Large intestine (tissue), 12 donors: ENCODE measurements at places on chromosomes 12 and 14.

- peak; percentile 21 for DNase-seq
These were observed 150.8 kb downstream of the TTC8 start for GRCh38 chr14:88975043-88975830.

GRCh38 chr12:102903337-102904007 is 13.6 kb downstream of the PAH start:
- DNase-seq, result no peak

DNA sequence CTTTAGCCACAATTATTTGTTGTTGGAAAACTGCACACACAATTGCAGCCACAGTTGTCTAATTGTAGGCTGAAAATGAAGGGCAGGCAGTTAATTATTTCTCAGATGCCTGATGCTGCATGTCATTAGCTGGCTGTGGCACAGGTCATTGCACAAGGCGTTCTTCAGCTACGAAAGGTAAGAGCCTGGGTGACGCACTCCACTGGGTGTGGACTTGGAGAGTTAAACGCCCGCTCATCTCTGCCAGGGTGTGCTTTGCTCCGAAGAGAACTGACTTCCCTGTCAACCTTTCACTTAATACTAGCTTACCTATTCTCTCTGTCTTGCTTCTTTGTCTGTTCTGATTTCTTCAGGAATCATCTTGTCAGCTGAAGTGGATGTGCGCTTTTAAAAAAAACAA is 91.4 kb upstream of the CPM start:
- peak; percentile 96 for DNase-seq

DNA sequence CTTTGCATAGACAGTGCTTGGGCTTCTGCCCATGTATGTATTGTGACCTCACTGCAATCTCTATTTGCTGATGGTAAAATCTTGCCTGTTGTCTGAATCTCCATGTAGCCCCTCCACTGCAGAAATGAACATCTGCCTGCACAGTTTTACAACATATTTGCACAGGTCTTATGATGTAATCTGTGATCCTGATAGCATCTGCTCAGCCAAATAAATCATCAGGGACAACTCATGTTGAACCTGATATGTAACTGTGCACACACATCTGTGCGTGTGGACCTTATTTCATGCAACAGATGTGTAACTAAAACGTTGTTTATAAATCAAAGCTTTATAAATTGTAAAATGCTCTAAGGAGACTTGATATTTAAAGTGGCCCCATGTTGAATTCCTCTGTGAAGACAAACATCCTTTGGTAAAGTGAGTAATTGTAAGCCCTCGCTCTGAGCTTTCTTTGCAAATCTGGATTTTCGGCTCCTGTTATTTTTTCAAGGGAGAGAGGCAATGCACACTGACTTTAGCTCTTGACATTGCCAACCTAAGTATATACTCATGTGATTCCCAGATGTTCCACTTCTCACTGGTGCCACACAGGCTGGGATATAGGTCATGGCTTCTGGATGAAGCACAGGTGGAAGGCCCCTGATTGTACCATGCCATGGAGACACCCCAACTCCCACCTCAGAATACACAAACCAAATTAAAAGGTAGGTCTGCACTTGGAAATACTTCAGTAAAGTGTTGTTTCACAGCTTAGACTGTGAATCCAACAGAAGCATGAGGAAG is 371.3 kb downstream of the GRIN2B start:
- DNase-seq, result no peak

- no peak for DNase-seq
These were observed 106.9 kb downstream of the STXBP6 start for GRCh38 chr14:24943024-24943423.

DNA sequence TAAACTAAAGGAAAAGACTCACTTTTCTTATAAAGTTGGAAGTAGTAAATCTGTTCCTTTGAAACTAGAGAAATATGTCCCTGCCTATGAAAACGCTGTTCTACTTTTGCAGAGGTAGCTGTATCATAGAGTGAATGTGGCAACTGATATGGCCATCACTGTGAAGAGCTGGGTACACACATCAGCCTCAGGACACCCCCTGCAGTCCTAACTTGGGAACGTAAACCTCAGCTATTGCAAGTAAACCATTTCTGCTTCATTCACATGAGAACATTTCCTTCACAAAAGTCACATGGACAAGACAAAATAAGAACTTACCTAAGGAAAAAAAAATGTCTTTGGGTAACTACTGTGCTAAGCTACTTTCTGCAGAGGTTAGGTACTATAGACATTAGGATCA is 233.3 kb upstream of the PPFIA2 start:
- peak; percentile 8 for DNase-seq

DNA sequence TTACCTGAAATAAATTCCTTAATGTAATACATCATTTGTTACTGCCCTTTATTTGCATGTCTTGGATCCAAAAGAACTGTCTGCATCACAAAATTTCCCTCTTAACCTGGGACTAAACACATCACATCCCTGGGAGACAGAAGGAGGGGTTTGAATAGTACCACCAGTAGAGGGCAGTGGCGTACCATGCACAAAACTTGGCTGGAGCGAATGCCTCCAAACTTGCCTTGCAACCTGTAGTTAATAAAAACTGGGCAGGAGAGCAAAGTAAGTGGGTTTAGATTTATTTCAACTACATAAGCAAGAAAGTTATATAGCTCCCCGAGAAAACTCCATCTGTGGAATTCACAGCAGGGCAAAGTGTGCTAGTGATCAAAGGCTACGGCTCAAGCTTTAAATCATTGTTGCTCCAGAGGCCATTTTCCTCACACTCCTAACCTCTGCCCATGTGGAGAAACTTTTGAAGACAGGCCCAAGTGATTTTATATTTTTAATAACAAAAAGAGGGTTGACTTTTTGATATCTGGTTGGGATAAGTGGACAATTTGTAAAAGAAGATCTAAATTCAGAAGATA is 1176.7 kb upstream of the SEL1L start:
- DNase-seq, result peak; percentile 13

- DNase-seq, result no peak
These were observed 28.2 kb upstream of the RNASE1 start for GRCh38 chr14:20830831-20831230.

DNA sequence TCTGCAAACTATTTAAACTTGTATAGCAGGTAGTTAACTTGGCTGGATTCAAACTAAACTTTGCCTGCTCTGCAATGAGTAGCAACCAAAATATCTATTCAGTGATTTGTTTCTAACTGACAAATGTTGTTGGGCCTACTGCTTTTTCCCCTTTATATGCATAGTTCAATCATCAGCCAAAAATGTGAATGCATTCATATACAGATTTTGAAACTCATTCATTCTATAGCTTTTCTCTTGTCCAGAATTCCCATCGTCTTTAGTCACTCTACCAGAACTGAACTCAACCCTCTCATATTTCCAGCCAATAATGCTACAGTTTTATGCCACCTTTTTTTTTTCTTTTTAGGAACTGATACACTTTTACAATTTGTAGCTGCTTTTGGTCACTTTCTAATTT is 599.8 kb downstream of the RPL10L start:
- DNase-seq, result no peak

DNA sequence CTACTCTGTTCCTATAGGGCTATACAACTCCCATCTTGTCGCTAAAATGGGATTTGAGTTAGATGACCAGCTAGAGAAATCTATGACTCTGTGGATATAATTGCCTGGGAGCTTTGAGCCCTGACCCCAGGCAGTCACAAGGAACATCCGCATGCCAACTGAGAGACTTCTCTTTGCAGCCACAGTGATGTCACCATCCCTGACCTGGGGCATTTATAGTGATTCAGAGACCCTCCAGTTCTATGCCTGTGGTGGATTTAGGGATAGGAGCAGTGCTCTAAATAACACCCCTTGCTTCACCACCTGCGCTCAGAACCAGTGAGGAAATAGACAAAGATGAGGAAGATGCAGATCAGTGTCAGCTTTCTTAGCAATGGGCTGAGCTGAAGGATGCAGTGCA is 86.2 kb downstream of the RIN3 start:
- no peak for DNase-seq

- no peak for DNase-seq
These were observed 363.0 kb upstream of the FKBP4 start for GRCh38 chr12:2431810-2432209.

GRCh38 chr14:68460541-68460940 is 332.3 kb downstream of the ZFP36L1 start:
- DNase-seq, result no peak

GRCh38 chr14:100603341-100604120 is 16.3 kb upstream of the BEGAIN start:
- no peak for DNase-seq

DNA sequence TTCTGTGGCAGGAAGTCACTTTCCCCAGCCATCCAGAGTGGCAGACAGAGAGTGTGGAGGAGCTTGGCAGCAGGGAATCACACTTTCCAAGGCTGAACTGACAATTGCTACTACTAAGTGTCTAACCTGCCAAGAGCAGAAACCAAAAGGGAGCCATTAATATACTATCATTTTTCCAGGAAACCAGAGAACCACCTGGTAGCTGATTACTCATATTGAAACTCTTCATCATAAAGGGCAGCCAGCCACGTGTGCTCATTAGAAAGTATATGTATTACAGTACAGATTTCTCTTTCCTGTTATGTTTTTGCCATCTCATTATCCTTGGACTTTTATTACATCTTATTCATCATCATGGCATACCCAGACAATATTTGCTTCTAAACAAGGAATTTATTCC is 374.9 kb downstream of the GXYLT1 start:
- no peak for DNase-seq

DNA sequence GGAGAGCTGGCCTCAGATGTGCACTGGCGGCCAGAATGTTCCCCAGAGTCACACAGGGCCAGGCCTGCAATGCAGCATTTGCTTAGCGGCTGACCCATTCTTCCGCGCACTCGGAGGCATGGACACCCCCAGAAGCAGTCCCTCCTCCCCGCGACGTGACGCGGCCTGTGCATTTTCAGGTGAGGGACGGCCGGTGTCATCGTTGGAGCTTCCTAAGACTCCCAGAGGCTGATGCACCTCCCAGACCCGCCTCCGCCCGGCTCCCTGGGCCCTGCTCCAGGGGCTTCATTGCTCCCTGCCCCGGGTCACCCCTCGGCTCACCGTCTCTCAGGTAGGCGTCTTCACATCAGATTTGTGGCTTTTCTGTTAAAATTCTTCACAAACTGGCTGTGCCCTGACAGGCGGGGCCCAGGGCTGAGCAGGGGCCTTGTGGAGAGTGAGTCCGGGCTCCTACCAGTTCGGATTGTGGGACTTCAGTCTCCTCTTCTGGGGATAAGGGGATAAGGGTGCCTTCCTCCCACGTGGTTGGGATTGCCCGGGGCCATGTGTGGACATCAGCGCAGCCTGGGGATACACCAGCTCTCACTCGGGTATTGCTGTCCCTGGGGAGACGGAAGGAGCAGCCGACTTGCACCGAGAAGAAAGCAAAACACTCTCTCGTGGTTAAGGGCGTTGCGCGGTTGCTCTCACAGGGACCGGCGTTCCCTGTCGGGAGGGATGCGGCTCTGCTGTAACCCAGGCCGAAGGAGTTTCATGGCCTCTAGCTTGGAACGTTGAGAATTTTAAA is 249.1 kb downstream of the ADGRD1 start:
- no peak for DNase-seq

DNA sequence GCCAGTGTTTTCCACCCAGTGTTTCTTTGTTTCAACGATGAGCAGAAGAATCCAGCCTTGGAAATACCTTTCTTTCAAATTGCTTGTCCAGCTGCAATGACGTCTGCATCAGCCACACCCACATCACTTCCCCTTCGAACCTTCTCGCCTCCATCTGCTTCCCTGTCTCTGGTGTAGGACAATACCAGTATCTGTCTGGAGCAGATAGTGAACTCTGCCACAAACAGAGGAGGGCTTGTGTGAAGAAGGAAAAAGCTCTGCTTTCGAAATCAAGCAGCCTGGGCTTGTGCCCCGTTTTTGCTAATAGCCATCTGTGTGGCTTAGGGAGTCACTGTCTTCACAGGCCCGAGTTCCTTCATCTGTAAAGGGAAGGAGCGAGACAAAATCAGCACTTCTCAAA is 415.4 kb downstream of the ZFP36L1 start:
- peak; percentile 72 for DNase-seq

DNA sequence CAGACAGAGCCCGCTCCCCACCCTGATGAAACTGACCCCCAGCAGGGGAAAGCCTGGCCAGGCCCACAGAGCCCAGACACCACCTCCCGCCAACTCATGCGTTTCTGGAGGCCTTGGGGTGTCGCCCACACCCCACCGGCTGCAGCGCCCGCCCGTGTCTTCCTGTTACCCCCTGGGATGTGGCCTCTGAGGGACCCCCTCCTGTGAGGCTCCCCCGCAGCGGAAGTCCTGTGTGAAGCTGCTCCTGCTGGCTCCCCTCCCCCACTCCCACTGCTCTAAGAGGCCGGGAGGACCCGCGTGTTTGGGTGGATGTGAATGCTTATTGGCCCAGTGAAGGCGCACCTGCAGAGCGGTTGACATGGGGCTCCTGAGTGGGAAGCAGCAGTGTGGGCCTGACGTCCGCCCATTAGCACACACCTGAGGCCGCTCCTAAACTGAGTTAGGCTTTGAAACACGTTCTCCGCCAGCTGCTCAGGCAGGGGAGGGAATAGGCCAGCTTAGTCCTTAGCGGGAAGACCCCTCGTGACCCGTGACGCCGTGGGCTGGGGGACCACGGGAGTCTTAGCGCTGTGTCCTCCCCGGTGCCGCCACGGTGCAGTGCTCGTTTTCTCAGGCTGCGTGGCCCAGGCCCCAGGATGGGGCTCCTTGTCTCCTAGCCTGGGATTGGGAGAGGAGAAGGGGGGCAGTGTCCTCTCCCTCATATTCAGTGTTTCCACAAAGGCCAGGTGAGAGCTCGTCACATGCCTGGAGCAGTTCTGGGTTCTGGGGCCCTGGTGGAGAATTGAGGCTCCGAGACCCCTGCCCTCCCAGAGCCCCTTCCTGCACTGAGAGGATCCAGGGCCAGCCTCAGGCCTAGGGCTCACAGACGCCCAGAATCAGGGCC is 323.4 kb upstream of the SFSWAP start:
- no peak for DNase-seq

GRCh38 chr14:103207388-103208072 is 84.3 kb downstream of the TNFAIP2 start:
- no peak for DNase-seq

DNA sequence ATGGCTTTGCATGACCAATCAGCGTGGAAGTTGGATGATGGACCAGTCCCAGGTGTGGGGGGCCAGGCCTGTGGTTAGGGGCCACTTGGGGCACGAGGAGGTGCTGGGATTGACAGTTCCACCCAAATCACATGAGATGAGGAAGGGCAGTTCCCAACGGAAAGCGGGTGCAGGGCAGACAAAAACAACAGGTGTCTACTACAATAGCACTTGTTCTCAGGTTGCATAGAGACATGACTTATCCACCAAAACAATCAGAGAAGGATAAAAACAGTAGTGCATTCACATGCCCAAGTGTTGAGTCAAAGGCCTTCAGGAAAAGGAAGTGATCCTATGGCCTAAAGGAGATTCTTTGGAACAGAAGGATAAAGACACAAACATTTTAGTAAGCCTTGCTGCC is 14.6 kb upstream of the EIF2B2 start:
- DNase-seq, result no peak

GRCh38 chr12:26629864-26630263 is 203.1 kb downstream of the ITPR2 start:
- no peak for DNase-seq
